T-helper 9 cell (primary cell): ENCODE measurements at places on chromosomes 2 and 18.

DNA sequence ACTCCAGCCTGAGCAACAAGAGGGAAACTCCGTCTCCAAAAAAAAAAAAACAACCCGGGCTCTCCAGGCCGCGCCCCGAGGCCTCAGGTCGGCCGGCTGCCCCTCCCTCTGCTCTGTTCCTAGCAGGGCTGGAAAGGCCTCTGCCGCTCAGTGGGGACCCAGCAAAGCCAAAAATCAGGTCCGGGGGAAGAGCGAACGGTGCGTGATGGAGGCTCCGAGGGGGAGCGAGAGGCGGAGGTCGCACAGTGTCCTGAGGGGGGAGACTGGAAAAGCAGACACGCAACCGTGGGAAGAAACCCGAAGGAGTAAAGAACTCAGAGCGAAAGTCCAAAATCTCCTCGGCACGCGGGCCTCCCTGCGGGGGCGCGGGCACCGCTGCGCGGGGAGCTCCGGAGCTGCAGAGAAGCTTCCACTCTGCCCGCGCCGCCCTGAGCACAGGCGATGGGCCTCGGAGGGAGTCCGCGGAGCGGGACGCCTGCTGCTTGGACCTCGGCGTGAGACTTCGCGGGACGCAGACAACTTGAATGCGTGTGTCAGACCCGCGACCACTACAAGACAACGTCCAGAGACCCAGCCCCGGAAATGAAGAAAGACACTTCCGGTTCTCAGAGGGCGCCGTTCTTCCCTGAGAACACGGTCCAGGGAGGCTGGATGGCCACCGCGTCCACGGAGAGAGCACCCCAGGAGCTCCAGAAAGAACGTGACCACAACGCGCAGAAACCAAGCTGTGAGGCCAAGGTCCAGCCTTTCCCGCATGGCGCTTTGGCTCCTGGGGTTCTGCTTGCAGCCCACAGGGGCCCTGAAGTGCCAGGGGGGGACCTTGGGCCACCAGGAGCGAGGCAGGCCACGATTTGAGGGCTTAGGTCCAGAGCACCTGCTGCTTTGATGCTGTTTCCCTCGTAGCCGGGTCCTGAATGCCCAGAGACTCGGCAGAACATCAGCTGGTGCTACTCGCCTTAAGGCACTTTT, 219.8 kb downstream of the DPP10 start:
- DNase-seq: no peak

GRCh38 chr2:238652771-238653157, 195.1 kb upstream of the TWIST2 start:
- DNase-seq: no peak

GRCh38 chr2:54589340-54590215, 133.5 kb downstream of the SPTBN1 start:
- no peak for DNase-seq

DNA sequence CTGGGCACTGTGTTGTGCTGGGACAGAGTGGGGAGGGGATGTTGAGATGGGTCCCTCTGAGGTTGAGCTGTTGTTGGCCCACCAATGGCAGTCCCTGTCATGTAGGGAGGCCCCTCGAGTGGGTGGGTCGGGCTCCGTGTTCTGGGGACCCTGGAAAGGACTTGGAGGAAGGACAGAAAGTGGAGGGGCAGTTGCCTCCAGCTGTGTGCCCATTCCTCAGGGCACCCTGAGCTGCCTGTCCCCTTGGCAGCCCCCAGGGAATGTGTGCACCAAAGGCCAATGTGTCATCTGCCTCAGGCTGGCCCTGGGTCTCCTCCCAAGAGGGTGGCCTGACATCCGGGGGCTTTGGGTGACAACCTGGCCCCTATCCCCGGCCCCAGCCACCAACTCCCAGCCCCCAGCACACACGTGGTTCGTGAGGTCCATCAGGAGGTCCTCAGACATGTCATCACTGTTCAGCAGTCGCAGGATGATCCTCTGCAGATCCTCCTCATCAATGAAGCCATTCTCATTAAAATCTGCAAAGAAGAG, 57.7 kb downstream of the CIB4 start:
- no peak for DNase-seq

DNA sequence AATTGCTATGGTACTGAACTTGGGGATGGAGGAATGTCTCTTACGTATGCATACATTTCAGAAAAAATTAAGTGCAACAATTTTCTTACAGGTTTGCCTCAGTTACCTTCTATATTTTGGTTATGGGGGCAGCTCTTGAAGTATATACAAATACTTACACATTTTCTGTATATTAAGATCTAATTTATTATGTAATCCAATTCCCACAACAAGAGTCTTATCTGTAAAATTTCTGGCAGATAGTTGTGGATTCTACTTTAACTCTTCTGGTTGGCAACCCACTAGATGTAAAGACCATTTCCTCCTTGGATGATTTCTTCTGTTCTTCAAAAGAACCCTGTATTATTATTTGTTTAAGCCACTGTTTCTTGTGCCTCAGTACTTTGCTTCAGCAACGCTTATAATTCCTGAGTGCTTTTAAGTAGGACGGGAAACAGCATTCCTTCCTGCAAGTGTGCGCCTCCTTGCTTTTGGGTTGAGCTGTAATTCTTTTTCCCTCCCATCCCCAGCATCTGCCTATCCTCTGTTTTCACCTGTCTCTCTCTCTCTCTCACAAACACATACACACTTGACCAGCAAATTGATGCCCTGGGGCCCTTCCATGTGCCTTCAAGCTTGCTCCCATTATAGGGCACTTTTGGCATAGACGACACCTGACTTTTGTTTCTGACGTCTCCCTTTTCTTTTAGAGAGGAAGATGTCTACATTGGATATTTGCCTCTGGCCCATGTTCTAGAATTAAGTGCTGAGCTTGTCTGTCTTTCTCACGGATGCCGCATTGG, 61.4 kb downstream of the ACSL3 start:
- no peak for DNase-seq

- no peak for DNase-seq
Observed at GRCh38 chr2:14678761-14679160, 46.2 kb downstream of the LRATD1 start.

DNA sequence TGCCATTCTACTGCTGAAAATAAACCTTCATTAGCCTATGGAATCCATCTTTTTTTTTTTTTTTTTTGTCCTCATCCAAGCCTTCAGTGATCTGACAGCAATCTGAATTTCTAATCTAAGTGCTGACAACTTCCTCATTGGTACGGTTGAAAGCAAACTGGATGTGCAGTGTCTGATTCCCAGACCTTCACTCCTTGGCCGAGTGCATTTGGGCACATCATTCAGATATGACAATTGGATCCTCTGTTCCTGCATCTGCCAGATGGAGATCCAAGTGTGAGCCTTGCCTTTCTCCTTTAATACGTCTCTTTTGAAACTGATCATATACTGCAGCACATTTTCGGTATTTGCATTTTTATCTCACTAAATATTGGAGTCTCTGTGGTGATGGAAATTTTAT, 713.1 kb downstream of the DCDC2C start:
- DNase-seq: no peak

- no peak for DNase-seq
Observed at GRCh38 chr2:77513191-77513590, 9.0 kb downstream of the LRRTM4 start.

DNA sequence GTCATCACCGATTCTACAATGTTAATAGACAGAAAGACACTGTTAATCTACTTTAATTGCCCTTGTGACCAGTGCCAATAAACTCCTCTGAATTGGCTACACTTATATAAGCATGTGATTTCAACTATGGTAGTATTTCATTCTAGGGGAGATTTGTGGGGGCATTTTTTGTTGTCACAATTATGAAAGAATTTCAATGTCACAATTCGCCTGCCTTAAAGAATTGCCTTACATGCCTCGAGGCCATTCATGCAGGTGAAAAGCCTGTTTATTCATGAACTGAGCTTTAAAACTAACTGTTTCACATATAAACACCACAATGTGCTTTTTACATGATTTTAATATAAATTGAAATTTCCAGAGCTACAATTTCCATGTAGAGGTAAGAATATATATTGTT, 162.8 kb downstream of the GCA start:
- no peak for DNase-seq

DNA sequence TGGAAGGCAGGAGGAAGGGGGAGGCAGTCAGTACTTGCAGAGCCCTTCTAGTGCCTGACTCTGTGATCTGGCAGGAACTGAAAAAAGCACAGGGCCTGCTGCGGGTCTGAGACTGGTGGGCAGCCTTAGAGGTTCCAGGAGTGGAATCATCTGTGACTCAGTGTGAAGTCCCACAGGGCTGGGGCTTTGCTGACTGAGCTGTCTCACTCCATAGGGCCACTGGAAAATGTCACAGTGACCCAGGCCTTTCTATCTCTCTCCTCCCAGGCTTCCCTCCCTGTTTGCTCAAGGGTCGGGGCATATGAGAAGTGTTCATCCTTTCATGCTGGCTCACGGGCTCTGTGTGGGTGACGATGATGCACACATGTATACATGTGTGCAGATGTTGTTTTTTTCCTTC, 47.1 kb upstream of the ZFP36L2 start:
- DNase-seq: no peak

DNA sequence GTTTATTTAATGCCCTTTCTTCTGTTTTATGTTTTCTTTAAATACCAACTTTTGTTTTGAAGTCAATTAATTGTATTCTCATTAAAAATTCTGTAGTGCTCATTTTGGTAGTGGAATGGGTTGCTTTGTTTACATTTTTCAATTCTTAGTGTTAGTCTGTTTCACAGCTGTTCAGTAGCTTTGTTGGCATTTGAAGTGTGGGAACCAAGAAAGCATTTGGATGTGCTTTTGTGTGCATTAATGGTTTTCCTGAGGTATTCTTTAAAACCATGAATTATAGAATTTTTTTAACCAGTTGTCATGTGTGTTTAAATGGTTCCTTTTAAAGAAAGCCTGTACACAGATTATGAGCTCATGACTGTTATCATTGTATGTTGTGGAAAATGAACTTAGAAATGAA, 19.7 kb downstream of the MIB1 start:
- DNase-seq: no peak

DNA sequence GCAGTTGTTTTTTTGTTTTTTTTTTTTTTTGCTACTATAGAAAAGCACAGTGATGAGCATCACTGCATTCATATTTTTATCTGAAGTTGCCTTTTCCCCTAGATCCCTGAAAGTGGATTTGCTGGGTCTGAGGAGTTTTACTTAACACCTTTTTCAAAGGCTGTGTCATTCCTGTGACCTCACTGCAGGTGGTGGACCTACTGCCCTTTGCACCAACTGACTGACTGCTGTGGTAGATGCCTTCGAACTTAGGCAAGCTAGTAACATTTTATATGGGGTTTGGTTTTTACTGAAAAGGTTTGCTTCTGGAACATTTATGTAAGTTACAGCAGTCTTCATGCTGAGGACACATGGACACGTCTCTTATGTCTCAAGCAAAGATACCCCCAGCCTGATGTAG, 36.2 kb downstream of the SPTBN1 start:
- no peak for DNase-seq

DNA sequence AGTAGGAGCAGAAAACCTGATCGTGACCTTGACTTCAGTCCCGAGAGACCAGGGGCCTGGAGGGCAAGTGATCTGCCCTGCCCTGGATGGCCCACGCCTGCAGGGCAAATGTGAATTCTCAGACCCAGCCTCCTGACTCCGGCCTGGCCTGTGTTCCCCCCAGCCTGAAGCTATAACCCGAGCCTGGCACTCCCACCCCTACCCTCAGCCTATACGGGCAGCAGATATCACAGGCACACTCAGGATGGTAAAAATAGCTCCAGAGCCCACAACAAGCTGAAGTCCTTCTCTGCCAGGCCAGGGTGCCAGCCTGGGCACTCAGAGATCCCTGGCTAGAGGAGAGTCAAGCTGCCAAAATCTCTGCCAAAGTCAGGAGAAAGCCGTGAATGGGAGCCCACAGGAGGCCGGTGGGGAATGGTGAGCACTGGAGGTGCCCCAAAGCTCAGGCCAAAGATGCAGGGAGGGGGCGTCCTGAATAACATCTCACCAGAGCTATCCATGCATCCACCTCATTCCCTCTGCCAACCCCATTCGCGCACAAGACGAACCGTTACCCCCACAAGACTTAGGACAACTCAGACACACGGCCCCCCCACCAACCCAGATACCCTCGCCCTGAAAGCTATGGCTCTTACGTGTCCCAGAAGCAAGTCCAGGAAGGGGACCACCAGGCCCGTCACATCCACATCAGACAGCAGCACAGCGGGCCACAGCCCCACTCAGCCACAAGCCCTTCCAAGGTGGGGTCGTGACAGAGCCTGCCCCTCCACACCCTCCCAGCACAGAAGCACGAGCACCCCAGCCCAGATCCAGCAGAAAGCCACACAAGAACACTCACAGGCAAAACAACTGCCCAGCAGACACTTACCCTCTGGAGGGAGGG, 144.9 kb downstream of the TNS1 start:
- DNase-seq: no peak

GRCh38 chr2:239853706-239854327, 171.3 kb downstream of the NDUFA10 start:
- DNase-seq: no peak

DNA sequence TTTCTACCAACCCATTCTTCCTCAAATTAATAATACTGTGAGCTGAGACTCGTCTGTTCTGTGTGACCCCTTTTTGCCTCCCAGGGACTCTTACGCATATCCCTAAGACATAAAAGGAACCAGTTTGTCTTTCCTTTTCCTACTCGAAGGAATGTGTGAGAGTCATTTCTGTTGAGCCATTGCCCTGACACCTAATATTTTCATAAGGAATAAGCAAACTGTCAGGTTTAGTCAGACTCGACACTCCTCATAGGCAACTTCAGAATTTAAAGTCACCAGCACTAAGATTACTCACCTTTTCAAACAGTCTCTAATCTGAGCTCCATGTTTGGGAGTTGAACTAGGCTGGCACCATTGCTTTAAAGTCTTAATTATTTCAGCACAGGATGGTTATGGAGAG, 305.5 kb downstream of the IKZF2 start:
- no peak for DNase-seq

- no peak for DNase-seq
Observed at GRCh38 chr18:48607056-48607984, 68.5 kb downstream of the CTIF start.

- no peak for DNase-seq
Observed at GRCh38 chr18:58501066-58501896, 127.6 kb downstream of the ALPK2 start.

DNA sequence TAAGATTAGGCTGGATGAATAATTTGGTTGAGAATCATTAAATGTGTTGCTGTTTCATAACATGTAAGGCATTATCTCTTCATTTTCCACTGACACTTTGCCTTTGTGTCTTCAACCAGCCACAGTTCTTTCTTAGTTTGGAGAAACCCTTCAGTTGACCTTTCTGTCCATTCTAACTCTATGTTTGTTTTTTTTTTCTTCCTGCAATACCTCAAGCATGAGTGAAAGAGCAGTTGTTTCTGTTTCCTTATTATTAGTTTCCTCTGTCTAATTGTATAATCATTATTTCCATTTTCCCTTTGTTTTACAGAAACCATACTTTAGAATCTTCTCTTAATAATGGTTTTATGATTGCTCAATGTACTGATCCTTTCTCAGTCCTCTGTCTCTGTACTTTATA, 25.6 kb downstream of the HADHB start:
- no peak for DNase-seq

- no peak for DNase-seq
Observed at GRCh38 chr18:75172299-75173124, 36.4 kb downstream of the PTGR3 start.

DNA sequence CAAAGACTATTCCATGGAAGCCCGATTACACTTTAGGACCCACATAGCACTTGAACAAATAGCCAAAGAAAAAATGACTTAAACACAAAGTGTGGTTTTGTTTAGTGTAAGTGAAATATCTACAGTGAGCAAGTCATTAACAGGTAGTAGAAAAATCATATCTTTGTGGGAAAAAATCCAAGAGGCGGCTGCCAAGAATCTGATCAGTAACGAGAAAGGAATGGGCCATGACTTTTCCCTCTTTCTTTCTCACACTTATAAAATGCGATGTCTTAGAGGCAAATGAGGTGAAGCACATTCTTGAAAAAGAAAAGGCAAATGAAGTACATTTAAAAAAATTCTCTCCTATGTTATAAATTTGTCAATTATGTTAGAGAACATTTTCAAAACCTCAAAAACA, 12.9 kb upstream of the GEMIN6 start:
- DNase-seq: no peak
